ENCODE measurements at places on chromosomes 12 and 14.

GRCh38 chr14:59344016-59344415 is 121.2 kb downstream of the GPR135 start:
- no peak for DNase-seq

- peak; percentile 60 for DNase-seq
Observed at GRCh38 chr14:100592461-100592891, 5.3 kb upstream of the BEGAIN start.

DNA sequence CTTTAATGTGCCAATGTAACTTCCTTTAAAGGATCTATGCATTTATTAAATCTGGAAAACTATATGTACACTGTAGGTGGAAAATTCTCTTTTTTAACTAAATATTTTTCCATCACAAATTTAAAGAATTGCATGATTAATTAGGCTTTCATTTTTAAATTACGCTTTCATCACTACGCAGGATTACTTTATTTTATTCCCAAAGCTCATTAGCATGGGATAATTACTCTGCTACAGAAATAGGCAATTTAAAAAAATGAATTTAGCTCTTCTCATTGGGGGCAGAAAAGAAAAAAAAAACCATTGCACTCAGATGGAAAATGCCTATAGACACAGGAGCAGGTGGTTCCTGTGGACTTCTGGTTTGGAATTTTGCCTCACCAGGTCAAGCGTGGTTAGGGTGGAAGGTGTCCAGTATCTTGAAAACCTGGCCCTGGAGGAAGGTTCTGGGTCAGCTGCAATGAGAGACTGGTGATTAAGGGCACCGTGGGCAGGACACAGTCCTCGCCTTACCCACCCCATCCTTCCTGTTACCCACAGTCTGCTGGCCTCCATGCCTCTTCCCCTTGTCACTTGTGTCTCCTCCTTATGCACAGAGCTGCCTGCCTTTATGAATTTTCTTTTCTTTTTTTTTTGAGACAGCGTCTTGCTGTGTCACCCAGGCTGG is 17.3 kb upstream of the RIN3 start:
- DNase-seq: no peak

DNA sequence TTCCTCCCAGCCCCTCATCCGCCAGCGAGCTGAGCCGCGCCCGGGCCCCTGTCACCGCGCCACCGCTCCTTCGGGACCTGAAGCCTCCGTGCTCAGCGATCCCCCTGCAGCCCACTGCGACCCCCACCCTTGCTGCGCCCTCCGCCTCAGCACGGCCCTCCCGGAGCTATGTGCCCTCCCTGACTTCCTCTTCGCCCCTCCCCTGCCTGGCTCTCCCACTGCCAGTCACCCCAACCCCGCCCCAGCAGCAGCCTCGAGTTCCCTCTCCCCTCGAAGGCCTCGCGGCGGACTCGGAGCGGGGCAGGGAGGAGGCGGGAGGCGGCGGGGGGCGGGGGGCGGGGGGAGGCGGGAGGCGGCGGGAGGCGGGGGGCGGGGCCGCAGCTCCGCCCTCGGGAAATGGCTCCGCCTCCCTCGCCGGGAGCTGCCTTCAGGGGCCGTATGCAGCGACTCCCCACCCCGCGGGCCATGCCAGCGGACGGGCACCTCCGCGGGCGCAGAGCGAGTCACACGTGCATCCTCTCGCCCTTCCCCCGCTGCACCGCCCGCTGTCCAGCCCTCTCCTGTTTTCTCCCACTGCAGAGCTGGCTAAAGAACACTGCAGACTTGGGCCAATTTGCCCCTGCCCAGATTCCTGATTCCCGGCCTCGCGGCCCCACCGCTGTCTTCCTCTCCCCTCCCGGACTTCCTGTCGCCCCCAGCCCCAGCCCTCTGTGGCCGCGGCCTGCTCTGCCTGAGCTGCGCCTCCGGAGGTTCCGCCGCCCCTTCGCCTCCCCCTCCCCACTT is 29.1 kb upstream of the ADIPOR2 start:
- DNase-seq: peak; percentile 97

DNA sequence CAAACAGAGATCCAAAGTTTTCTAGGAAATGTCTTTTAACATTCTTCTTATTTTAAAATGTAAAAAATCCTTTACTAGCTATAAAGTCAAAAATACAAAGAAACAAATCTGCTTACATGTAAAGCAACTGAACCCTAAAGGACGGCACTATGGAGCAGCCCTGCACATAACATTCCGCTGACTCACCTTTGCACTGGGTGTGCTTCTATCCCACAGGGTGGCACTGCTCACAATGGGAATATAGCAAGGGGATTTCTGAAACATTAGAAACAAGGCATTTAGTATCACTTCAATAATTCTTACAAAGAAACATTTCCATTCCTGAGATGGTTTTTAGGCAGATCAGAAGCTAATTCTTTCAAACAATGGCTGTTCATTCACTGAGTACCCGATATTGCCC is 94.3 kb downstream of the C12orf42 start:
- DNase-seq: peak; percentile 24

GRCh38 chr12:9926876-9927275 is 5.3 kb downstream of the CLEC2A start:
- no peak for DNase-seq

DNA sequence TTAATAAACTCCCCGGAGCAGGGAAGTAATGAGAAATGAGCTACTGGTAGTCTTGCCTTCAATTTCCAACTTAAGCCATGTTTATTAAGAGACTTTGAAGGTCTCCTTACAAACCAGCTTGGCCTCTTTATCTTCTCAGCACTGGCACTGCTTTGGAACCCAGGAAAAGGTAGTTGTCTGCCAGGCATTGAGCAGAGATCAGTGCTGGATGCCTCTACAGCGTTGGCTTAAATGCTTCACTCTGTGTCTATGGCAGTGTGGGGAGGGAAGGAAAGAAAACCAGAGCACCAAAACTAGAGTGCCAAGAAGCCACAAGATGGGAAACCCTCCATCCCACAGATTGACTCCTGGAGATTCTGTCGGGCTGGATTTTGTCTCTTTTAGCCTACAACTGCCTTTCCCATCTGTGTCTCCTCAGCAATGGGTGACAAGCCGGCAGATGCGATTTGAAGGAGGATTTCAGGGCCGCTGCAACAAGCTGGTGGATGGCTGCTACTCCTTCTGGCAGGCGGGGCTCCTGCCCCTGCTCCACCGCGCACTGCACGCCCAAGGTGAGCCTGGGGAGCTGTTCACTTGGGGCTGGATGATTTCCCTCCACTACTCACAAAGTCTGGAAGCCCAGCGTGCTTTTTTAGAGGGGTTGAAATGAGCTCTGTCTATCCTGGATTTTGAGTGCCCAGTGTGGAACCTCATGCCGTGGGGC is 57.3 kb downstream of the FNTB start:
- no peak for DNase-seq

DNA sequence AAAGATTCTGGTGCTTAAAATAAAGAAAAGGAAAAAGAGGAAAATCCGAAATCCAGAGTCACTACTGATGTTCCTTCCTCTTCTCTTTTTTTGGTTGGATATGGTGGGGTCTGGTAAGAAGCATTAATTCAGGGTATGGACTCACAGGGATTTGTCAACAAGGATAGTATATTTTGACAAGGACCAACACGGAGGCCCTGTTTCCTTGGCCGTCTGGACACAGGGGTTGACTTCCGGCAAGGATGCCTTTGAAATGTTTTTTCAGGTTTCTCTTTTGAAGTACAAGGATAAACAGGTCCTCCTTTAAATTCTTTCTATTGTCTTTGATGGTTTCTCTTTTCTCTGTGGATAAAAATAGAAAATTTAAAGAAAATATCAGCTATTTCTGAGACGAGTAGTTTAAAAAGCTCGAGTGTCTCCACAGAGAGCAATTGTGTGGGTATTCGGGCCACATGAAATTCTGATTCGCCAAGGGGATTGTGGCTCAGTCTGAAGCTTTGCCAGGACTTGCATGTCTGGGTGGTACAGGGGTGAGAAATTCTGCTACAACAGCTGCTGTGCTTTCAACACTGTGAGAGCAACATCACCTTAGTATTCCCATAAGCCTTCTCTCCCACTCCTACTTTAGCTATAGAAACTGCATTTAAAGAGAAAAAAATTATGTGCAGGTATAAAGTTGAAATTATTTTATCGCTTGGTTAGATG is 88.5 kb upstream of the CSRP2 start:
- DNase-seq: no peak

DNA sequence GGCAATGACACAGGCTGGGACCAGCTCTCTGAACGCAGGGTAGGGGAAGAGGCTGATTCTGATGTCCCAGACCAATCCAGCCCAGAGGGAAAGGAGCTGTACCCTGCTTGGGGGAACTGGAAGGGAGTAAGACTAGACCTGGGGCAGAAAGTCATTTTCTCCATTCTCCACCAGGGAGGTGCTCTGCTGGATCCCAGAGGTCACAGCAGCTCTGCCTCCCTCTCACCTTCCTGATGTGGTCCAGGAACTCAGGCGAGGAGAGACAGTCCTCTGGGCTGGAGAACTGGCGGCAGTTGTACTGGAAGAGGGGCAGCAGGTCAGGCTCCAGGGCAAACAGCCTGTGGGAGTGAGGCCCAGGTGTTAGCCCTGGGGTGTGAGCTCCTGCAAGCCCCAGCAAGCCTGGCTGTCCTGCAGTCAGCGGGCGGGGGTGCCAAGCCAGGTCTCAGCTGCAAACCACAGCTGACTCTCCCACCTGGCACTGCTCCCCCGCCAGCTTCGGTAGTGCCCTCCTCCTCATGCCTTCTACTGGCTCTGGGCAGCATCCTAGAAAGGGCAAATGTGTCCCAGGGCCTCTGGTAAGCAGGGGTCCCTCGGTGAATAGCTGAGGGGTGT is 1.9 kb downstream of the NGB start:
- no peak for DNase-seq

DNA sequence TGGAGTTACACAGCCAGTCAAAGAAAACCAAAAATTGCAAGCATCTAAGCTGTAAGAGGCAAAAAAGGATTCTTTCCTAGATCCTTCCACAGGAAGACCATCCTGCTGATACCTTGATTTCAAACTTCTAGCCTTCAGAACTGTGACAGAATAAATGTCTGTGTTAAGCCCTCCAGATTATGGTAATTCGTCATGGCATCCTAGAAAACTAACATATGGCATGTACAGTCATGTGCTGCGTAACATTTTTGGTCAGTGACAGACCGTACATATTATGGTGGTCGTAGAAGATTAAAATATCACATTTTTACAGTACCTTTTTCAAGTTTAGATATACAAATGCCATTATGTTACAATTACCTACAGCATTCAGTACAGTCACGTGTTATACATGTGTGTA is 660.9 kb upstream of the LMO3 start:
- no peak for DNase-seq

DNA sequence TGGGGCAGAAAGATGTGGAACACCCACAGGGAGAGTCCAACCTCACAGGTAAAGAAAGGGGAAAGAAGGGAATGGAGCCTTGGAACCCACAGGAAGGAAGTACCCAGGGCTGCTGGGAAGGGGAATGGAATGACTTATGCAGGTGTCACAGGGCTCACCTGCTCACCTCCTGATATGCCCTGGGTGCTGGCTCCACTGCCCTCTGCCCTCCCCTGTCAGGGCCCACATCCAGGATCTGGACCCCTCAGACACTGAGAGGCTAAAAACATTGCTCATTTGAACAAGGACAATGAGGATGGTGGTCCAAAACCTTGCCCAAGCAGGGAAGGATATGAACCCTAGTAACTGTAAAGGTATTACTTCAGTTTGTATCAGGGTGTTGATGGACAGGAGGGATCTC is 19.3 kb downstream of the ZBTB39 start:
- DNase-seq: no peak

GRCh38 chr12:124445121-124445718 is 122.2 kb downstream of the NCOR2 start:
- no peak for DNase-seq

- no peak for DNase-seq
Observed at GRCh38 chr14:99730876-99731546, 46.9 kb downstream of the CYP46A1 start.

- DNase-seq: no peak
Observed at GRCh38 chr12:56775638-56776037, 12.5 kb downstream of the HSD17B6 start.

DNA sequence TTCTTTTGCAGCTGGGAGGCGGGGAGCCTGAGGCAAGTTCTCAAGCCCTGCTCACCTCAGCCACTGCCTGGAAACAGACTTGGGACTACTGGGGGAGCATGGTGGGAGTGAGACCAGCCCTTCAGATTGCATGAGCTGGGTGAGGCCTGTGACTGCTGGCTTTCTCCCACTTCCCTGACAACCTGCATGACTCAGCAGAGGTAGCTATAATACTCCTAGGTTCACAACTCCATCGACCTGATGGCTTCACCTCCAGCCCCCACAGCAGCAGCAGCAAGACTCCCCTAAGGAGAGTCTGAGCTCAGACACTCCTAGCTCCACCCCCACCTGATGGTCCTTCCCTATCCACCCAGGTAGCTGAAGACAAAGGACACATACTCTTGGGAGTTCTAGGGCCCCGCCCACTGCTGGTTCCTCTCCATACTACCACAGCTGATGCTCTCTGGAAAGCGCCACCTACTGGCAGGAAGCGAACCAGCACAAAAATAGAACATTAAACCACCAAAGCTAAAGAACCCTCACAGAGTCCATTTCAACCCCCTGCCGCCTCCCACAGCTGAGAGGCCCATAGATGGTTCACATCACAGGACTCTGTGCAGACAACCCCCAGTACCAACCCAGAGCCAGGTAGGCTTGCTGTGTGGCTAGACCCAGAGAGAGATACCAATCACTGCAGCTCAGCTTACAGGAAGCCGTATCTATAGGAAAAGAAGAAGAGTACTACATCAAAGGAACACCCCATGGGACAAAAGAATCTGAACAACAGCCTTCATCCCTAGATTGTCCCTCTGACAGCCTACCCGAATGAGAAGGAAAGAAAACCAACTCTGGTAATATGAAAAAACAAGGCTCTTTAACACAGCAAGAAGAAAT is 68.7 kb downstream of the RPAP3 start:
- no peak for DNase-seq

GRCh38 chr14:77004711-77005460 is 23.6 kb downstream of the IRF2BPL start:
- no peak for DNase-seq

GRCh38 chr14:102574281-102575159 is 17.9 kb upstream of the RCOR1 start:
- DNase-seq: no peak

GRCh38 chr12:1839956-1840951 is 19.9 kb downstream of the LRTM2 start:
- no peak for DNase-seq

GRCh38 chr12:131537267-131537958 is 173.5 kb upstream of the SFSWAP start:
- no peak for DNase-seq
